ENCODE measurements at places on chromosomes 4 and X. TPM values are rescaled to one million over a fixed set of nuclear protein-coding genes. Genes with fewer than 3 reads are reported as not detected.

The PDE6B gene
- total RNA-seq: 2.1 TPM

The IL1RAPL1 gene
- not detected for total RNA-seq

The PAGE1 gene
- total RNA-seq: not detected

The MAGEB3 gene
- not detected for total RNA-seq

The PALLD gene
- total RNA-seq: 310 TPM

The HOPX gene
- 9.4 TPM for total RNA-seq

The PRSS12 gene
- total RNA-seq: 1.5 TPM

The XPNPEP2 gene
- total RNA-seq: not detected

The TMEM35A gene
- 1.4 TPM for total RNA-seq

The GAGE2A gene
- not detected for total RNA-seq

The SLIT2 gene
- 3.1 TPM for total RNA-seq

The PGM2 gene
- total RNA-seq: 7.3 TPM

DNA sequence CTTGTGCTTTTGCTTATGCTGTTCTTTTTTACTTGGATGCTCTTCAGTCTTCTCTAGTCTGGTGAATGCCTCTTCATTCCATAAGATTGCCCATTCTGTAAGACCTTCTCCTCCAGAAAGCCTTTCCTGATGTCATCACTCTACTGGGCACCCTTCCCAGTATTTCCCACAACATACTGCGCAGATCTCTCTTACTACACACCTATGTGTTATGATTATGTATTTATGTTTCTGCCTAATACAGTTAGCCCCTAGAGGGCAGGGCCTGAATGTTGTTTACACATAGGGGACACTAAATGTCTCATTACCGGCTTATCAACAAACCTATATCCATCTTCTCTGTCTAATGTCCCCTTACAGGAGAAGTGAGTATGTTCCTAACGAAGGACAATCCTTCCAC lies 21.1 kb downstream of the AIFM1 start:
- DNase-seq: no peak

DNA sequence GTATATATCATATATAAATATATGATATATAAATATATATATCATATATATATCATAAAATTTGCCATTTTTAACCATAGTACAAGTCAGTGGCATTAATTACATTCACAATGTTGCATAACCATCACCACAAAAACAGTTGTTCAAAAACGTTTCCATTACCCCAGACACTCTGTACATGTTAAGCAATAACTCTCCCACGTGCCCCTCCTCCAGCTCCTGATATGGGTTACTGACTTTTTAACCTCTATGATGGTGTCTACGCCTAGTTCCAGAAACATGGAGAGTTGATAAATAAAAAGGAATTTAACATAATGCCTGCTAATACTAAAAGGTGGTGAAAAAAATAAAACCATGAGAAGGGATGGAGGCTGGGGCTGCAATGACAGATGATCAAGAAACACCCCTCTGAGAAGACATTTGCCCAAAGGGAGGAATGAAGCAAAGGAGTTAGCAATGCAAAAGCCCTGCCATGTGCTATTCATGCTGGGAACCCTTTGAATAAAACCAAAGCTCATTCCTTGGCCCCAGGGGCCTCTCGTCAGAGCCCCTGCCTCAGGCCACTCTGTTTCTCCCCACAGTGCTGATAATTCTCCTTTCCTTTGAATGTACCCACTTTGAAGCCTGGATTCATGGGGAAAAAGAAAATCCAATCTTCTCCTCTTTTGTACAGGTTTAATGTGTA lies 144.3 kb downstream of the NWD2 start:
- no peak for DNase-seq

DNA sequence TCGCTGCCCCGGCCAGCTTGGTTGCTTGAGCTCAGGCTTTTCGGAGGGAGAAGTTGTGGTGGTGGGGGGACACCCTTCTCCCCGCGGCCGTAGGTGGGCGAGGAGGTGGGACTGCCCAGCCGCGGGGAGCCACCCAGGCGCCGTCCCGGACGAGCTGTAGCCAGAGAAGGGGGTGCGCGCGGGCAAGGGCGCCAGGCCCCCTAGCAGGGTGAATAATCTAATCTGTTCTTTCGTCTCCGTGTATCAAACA lies 3.1 kb downstream of the MID1IP1 start:
- DNase-seq: no peak

GRCh38 chrX:11724122-11725017 lies 33.7 kb upstream of the MSL3 start:
- peak; percentile 41 for DNase-seq

GRCh38 chr4:40507977-40508376 lies 121.7 kb downstream of the RBM47 start:
- DNase-seq: no peak

DNA sequence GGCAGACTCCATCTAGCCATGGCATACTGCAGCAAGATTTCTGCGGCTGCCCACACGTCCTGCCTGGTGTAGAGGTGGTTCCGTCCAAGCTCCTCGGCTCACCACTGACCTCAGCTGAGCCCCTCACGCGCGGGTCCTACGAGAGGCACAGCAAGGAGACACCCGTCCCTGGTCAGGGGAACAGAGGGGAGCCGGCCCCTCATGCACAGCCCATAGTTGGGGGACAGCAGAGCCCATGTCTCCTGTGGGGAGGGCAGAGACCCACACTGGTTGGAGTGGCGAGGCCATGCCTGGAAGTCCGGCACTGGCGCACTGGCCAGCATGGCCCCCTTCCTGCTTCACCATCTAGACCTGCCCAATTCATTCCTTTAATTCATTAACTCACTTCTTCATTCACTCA lies 80.8 kb downstream of the HTRA3 start:
- DNase-seq: no peak

GRCh38 chrX:118216087-118216486 lies 99.5 kb upstream of the KLHL13 start:
- no peak for DNase-seq

DNA sequence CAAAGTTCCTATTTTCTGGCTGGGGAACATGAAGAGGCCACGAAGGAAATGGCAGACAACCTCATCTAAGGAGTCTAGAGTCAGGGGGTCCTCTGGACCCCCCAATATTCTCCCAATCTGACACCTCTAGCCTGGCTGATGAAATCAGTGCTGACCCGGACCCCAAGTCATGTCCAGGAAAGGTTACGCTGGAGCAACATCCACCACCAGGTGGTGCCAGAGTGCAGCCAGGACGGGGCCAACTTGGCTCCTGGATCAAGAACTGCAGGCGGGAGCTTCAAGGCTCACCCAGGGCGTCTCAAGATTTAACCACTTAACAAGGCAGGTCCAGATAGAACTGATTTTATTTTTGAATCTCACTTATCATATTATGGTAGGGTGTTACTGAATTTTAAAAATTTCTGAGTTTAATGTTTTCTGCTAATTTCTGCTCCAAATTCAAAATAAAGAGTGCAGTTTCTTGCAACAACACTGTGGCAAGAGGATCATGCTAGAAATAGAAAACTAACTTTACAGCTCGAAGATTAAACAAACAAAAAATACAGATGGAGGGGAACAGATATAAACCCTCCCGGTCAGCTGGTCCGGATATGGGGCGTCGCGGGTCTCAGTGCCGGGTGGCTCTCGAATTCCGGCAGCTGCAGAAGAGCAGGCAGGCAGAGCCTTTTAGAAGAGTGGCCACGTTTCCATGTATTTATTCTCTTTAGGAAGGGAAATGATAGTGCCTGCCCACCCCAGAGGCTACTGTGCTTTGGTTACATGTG lies 135.5 kb downstream of the AFAP1 start:
- DNase-seq: peak; percentile 85

DNA sequence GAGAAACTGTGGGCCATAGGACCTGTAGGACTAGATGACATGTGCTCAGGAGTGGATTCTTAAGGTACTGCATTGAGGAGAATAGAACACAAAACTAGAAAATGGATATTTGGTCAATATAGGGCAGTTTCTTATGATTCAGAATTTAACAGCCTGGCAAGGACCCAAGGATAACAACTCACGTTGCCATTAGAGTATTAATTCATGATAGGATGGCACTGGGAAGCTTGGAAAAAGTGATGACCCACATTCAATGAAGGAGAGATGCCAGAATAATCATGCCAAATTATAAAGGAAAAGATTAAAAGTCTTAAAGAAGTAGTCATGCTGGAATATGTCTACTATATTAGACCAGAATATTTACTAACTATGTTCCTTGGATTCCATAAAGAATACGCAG lies 594.5 kb downstream of the ANKRD50 start:
- DNase-seq: no peak

- no peak for DNase-seq
Measured at GRCh38 chr4:94363136-94363655, 20.6 kb upstream of the HPGDS start.

- no peak for DNase-seq
Measured at GRCh38 chrX:153336121-153336894, 2.4 kb downstream of the ZNF275 start.

DNA sequence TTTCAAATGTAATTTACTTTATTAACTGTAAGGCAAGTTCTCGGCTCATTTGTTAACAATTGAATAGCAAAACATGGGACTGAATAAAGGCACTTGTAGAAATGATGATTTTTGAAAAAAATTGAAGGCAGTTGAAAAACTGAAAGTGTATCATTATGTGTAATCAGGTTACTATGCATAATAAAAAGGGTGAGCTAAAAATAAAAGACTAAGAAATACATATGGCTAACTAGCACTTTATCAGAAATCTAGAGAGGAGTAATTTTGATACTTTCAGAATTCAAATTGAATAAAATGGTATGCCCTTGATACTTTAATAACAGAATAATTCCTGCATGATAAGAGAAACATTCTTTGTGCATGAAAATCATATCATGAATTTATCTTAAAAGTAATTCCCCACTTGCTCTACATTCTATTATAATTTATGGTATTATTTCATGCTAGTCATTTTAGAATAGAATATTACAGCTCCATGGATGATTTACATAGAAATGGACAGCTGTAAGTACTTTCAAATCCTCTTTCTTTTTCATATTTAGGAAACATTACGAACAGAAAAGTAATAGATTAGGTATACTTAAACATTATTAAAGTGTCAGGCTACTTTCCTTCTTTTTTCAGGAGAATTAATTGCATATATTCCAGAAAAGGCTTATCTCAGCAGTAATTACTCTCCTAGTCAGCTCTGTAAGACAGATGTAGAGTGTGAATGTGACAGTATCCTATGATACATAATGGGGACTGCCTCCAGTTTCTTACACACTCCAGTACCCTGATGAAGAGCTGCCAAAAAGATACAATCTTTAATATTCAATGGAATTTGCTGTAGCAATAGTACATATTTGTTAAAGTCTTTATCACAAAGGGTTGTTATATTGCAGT lies 697.3 kb downstream of the CCSER1 start:
- DNase-seq: no peak

DNA sequence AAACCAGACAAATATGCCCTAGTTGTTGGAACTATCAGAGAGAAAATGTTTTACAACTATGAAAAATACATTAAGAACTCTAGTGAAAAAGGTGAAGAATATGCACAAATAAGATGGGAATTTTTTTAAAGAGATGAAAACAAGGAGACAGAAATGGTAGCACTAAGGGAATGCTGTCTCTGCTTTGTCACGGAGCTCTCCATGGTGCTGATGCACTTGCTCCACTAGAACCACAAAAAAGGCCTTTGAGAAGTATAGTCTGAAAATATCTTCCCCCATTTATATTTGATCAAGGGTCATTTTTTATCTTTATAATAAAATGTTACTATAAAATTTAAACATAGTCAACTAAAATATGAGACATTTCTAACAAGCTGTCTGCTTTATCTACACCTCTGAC lies 1655.5 kb upstream of the AGA start:
- peak; percentile 2 for DNase-seq

GRCh38 chr4:114879916-114880669 lies 233.3 kb downstream of the NDST4 start:
- DNase-seq: peak; percentile 9

DNA sequence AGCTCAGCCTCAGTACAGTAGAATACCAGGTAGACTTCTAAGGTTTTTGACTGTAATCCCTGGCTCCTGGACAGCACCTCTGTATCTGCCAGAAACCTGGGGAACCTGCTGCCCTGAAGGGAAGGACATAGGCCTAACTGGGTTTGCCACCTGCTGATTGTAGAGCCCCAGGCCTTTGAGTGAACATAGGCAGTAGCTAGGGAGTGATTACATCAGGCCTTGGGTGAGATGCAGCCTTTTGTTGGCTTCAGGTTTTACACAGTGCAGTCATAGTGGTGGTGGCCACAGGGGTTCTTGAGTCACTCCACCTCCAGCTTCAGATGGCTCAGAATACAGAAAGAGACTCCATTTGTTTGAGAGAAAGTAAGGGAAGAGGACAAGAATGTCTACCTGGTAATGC lies 19.3 kb downstream of the IQCM start:
- no peak for DNase-seq

GRCh38 chr4:66840178-66840577 lies 705.1 kb downstream of the CENPC start:
- DNase-seq: no peak

- DNase-seq: no peak
Measured at GRCh38 chr4:16259889-16260246, 33.6 kb upstream of the TAPT1 start.

DNA sequence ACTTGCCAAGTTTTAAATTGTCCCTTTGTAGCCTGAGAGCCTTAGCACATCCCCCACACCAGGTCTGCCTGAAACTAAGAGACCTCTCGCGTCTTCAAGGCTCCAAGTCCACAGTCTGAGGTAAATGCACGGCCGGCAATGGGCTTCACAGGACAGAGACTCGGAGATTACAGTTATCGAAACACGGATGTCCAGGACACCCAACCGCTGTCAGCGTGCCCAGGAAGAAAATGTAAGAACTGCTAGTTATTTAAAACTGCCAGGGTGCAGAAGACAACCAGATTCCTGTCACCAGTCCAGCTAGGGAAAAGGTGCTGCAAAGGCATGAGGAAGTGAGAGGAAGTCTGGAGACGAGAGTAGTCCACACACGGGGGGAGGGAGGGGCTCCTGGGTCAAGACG lies 28.9 kb downstream of the ZNF827 start:
- DNase-seq: no peak

- peak; percentile 48 for DNase-seq
Measured at GRCh38 chrX:141220342-141221008, 21.8 kb downstream of the SPANXC start.

GRCh38 chr4:129581305-129581704 lies 485.4 kb downstream of the C4orf33 start:
- DNase-seq: no peak

- DNase-seq: no peak
Measured at GRCh38 chrX:78800694-78801093, 53.2 kb downstream of the LPAR4 start.

DNA sequence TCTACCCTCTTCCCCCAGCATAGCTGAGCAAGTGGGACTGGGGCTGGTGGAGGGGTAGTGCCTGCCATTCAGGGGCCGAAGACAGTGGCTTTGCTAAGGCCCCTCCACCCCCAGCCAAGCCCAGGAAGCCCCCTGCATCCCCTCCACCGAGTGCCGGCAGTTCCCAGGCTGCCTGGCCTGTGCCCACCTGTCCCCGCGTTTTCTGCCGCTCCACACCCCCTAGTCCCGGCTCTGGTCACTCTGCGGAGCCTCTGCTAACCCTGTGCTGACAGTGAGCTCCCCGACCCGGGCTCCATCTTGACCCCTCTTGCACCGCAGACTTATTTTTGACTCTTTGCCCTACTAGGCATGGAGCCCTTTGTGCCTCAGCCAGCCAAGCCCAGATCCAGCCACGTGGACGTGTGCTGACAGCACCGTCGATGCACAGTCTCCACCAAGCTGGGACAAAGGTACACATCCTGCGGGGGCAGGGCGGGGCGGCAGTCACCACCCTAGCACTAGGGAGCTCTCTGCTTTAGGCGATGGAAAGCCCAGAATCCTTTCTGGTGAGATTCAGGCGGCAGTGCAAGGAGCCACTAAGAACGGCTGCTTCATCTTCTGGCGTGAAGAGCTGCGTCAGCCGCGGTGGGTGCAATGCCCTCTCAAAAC lies 96.6 kb downstream of the PHKA2 start:
- DNase-seq: peak; percentile 17

- DNase-seq: no peak
Measured at GRCh38 chr4:56626963-56627362, 54.1 kb downstream of the HOPX start.

GRCh38 chr4:41918278-41918677 lies 17.0 kb upstream of the TMEM33 start:
- DNase-seq: no peak
